ENCODE measurements at places on chromosomes 2 and 18. TPM values are rescaled to one million over a fixed set of nuclear protein-coding genes. Genes with fewer than 3 reads are reported as not detected.

DNA sequence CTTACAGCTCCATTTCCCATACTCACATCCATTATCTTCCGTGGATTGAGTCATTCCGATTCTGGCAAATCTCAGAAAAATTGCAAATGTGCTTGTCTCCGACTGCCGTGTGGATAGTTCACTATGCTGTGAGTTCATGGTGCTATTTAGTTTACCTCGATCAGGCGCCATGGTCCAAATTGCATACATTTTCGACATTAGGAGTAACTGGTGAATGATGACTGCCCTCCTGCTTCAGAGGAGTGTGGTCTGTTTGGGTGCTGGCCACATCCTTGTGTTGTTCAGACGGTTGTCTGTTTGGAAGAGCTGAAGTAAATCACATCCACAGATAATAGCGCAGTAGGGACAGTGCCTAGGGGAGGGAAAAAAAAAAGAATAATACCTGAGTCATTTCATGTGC lies 439.5 kb downstream of the ZNF516 start:
- peak overlapping the region; percentile 72 for H3K27ac ChIP-seq
- no peak for DNase-seq
- no peaks in the 10 kb centered on the region for H3K27me3 ChIP-seq
- no peaks in the 10 kb centered on the region for H3K36me3 ChIP-seq

ALPP gene
- total RNA-seq, result 6.5 TPM

TMEM185B gene
- 25.2 TPM for total RNA-seq

TMEM169 gene
- 1.8 TPM for total RNA-seq

DNA sequence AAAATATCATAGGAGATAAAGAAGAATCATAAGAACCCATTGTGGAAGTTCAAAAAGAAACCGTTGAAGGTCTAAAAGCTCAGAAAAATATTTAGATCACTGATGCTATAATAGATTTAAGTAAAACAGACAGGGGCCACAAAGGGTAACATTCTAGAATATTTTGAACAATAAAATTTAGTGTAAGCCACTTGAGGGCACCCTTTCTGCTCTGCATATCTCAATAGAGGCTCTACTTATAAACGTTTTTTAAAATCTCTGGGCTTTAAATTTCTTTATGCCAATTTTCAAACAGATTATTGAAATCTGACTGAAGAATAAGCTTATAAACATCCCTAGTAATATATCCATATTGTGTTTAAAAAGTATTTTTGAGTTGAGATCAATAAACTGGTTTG lies 57.6 kb upstream of the IL1RL1 start:
- H3K27me3 ChIP-seq, result no peaks in the 10 kb centered on the region
- no peak overlapping the region for H3K27ac ChIP-seq
- no peaks in the 10 kb centered on the region for H3K4me1 ChIP-seq

DNA sequence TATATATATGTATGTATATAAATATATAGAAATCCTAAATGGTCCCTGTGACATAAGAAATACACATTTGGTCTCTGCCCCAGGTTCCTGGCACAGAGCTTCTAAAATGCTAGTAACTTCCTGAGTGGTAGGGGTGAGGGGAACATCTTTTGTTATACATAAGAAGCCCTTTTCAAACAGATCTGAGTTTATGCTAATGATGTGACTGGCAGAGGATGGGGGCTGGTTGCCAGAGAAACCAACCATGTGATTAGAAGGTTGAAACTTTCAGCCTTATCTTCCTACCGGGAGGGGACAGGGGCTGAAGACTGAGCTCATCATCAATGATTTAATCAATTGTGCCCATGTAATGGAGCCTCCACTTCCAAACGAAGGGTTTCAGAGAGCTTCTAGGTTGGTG lies 16.3 kb downstream of the MFSD2B start:
- no peaks in the 10 kb centered on the region for H3K4me1 ChIP-seq
- no peaks in the 10 kb centered on the region for H3K27me3 ChIP-seq
- H3K36me3 ChIP-seq, result no peaks in the 10 kb centered on the region
- no peak for DNase-seq
- H3K4me3 ChIP-seq, result no peak overlapping the region
